CD8-positive, alpha-beta T cell (primary cell): ENCODE measurements at places on chromosomes 1 and 21.

GRCh38 chr1:237025358-237026074 lies 16.5 kb upstream of the RYR2 start:
- no peak for DNase-seq

DNA sequence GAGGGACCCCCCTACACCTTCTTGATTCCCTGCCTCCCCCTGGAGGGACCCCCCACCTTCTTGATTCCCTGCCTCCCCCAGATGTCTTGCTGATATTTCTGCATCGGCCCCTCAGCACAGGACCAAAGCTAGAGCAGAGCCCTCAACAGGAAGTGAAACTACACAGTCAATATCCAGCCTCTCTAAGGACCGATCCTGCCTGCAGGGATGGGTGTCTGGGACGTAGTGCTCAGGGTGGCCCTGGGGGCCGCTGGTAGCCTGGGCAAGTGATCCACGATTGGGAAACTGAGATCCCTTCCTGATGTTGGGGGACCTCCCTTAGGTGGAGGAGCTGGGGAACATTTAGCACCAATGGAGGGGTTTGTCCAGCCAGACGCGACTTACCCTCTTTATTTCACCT lies 3.9 kb upstream of the LEFTY2 start:
- no peak for DNase-seq

GRCh38 chr1:92756537-92756936 lies 28.4 kb downstream of the EVI5 start:
- no peak for DNase-seq

DNA sequence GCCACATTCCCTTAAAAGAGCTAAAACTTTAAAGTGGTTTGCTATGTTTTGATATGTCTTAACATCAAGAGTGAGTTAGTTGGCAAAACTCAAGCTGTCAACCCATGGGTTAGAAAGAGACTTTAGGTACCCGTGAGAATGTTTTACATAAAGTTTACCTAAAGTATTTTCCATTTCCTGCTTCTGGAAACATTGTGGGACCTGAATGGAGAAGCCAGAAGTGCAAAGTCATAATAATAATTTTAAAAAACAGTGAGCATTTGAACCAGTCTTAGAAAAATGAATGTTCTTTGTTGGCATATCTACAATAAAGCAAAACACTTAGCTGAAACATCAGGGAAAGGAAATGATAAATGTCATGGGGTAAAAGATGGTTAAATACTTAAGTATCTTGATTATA lies 34.8 kb downstream of the LRRC8C start:
- DNase-seq = no peak

DNA sequence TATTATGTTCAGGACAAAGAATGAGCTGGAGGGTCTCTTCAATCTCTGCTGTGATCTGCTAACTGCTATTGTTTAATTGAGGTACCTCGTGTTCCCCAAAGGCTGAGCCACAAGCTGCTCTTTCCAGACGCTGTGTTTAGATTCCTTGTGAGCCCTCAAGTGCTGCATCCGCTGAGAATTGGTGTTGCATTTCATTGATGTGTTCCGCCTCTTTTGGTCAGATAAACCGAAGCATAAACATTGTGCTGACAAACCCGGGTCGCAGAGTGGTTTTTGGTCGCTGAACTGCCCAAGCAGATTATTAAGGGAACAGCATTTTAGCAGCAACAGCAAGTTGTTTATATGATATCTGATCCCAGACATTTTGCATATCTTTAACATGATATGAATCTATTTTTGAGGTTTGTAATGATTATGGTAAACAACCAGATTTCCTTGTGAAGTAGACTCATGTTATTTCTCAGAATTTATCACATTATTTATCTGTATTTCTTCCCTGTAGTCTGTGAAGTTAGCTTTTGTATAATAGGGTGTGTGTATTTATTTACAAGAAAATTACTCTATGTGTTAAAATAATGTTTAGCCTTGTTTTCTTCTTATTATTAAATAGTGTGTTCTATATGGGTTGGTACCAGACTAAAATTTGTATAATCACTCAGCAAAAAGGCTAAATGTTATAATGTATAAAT lies 217.2 kb upstream of the C1orf105 start:
- DNase-seq = no peak
